Stimulated activated CD8-positive, alpha-beta memory T cell treated with anti-CD3 and anti-CD28 coated beads, Interleukin-15, amount 100 ng/mL, for 1 hour (primary cell): ENCODE measurements at places on chromosomes 7 and 10.

GRCh38 chr7:100003711-100004661, 11.4 kb upstream of the ZKSCAN1 start:
- no peak for DNase-seq

GRCh38 chr7:84412161-84412969, 217.8 kb upstream of the SEMA3A start:
- no peak for DNase-seq

GRCh38 chr7:36763132-36763816, 39.0 kb upstream of the AOAH start:
- no peak for DNase-seq

- no peak for DNase-seq
Observed at GRCh38 chr10:93995598-93996271, 2.0 kb downstream of the PLCE1 start.

DNA sequence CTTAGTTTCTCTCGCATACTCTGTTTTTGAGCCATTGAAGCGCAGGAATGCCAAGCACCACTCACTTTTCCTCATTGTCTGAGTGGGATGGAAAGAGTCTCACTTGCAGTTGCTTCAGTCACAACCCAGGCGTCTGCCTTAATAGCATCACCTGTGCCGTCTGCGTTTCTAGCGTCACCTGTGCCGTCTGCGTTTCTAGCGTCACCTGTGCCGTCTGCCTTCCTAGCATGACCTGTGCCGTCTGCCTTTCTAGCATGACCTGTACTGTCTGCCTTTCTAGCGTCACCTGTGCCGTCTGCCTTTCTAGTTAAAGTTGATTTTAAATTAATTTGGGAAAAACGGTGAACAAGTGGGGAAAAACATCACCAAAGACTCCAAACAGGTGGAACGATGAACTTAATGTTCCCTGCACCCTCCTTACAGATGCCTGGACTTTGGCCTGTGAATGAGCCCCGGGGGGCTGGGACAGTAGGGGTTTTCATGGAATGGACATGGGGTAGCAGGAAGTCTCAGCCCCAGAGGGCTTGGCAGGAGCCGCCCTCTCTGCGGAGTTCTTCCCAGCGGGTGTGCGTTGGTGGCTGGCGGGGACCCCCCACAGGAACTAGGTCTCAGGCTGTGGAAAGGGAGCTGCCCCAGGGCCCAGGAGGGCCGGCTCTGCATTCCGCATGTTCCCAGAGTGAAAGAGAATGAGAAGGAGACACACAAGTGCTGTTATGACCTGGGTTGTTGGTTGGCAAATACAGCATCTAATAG, 3.5 kb downstream of the ZNF511 start:
- DNase-seq, result no peak

DNA sequence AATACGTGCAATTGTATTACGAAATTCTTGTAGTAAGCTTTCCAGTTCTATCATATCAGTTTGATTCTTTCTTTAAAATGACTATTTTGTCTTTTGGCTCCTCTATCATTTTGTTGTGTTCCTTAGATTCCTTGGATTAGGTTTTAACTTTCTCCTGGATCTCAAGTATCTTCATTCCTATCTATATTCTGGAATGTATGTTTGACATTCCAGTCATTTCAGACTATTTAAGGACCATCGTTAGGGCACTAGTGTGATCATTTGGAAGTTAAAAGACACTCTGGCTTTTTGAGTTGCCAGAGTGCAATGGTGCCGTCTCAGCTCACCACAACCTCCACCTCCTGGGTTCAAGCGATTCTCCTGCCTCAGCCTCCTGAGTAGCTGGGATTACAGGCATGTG, 45.7 kb upstream of the SFTPD start:
- DNase-seq, result no peak

DNA sequence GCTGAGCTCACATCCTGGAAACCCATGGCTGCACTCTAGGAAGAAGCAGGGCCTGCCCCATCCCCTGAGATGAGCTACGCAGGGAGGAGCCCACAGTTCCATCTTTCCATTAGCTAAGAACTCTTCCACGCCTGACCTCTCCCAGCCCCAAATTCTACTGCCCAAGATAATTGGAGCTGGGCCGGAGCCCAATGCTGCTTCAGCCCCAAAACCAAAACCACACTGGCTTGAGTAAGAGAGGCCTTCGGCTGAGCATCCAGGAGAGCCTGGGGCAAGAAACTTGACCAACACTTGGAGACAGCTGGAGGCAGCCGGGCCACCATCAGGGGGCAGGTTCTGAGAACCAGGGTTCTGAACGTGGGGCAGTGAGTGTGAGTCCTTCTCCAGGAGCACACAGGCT, 116.1 kb upstream of the ZMIZ1 start:
- DNase-seq, result no peak

GRCh38 chr10:78893217-78893616, 175.5 kb upstream of the ZMIZ1 start:
- no peak for DNase-seq

DNA sequence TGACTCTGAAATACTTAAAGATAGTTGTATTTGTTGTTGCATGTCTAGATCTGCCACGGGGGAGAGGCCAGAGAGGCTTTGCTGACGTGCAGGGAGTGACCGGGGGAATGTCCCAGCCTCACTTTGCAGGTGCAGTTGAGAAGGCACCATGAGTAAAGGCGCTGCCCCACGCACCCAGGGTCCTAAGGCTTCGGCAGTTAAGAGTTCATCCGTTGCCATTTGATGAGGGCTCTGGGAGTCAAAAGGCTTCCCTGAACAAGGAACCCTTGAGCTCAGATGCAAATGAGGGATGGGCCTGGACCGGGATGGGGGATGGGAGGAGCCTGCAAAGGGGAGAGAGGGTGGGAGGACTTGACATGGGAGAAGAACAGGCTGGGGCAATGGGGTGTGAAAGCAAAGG, 20.4 kb downstream of the PPP2R2D start:
- no peak for DNase-seq

- DNase-seq, result no peak
Observed at GRCh38 chr10:99430116-99430450, 341 bp downstream of the GOT1 start.
